ENCODE measurements at places on chromosomes 11 and 22. TPM values are rescaled to one million over a fixed set of nuclear protein-coding genes. Genes with fewer than 3 reads are reported as not detected.

DNA sequence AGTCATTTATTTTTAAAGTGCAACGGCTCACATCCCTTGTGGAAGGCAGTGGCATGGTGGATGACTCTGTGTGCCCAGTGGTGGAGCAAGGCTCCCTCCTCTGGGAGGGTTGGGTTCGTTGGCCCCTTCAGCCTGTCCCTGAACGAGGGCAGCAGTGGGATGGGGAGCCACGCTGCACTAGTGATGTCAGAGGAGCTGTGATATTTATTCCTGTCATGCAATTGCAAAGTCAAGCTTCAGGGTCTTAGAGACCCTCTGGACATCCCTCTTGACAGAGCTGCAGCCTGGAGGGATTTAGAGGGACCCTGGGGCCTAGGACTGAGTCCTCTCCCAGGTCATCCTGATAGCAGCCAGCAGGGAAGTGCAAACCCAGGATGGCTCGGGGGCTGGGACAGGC, 78.2 kb upstream of the NARS2 start:
- DNase-seq, result no peak

GRCh38 chr11:107608809-107609208, 17.9 kb downstream of the ELMOD1 start:
- DNase-seq, result no peak

DNA sequence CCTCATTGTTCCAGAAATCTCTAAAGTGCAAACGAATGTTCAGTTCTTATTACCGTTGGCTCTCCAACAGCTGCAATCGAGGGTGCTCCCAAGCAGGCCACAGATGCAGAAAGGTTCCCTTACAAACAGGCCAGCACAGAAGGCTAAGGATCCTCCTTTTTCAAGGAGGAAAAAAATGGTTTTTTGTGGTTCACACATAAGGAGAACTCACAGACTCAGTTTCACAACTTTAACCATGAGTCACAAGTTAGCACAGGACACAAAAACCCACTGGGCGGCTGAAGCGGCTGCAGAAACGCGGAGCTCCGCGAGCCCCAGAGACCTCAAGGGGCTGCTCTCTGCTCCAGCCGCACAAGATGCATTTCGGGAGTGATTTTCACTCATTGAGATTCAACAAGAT, 98.2 kb upstream of the PRR5 start:
- no peak for DNase-seq

DNA sequence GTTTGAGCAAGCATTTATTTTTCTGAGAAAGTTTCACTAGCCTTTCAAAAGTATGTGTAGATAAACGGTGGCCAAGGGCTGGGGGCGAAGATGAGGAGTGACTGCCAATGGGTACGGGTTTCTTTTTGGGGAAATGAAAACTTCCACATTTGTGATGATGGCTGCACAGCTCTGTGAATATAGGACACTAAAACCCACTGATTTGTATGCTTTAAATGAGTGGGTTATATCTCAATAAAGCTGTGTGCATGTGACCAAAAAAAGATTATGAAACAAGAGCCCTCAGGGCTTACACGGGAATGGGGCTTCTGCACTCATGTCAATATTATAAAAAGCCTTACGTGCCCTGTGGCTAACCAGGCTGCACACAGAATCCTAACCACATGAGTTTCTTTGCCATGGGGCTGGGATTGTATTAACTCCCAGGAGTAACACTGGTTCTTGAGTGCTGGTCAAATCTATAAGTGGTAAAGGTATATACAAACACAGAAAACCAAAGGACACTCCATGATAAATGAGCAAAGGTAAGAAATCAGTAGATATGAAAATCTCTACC, 31.3 kb downstream of the ABCC8 start:
- DNase-seq, result no peak

The OR2AG1 gene
- not detected for total RNA-seq

The SCUBE1 gene
- total RNA-seq, result not detected

All from HepG2 (cell line).